ENCODE measurements at places on chromosomes 11 and 22.

DNA sequence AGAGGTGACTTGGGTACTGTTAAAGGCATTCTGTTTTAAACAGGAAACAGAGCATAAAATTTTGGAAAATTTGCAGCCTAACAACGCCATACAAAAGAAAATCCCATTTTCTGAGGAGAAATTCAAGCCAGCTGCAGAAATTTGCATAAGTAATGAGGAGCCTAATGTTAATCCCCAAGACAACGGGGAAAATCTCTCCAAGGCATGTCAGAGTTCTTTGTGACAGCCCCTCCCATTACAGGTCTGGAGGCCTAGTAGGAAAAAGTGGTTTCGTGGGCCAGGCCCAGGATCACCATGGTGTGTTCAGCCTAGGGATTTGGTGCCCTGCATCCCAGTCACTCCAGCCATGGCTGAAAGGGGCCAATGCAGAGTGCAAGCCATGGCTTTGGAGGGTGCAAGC is 1333.1 kb upstream of the TENM4 start:
- DNase-seq, result no peak

GRCh38 chr22:33314316-33314715 is 256.1 kb upstream of the SYN3 start:
- no peak for DNase-seq

- DNase-seq, result no peak
Observed at GRCh38 chr11:122647736-122648275, 7.7 kb upstream of the UBASH3B start.

DNA sequence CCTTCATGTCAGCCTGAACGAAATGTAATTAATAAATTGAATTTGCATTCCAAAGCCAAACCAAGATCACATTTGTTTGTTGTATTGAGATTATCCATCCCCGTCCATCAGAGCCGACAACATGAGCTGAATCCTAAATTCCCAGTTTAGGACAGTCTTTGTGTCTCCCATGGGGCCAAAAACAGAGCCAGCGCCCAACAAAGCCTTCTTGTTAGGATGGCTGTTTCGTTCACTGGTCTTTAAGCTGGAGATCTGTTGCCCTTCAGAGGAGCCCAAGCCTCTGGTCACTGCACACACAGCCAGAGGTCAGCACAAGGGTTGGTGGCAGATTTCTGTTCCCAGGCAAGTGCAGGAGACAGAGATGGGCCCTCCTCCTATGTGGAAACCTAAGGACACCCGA is 25.8 kb downstream of the DSCAML1 start:
- DNase-seq, result no peak

DNA sequence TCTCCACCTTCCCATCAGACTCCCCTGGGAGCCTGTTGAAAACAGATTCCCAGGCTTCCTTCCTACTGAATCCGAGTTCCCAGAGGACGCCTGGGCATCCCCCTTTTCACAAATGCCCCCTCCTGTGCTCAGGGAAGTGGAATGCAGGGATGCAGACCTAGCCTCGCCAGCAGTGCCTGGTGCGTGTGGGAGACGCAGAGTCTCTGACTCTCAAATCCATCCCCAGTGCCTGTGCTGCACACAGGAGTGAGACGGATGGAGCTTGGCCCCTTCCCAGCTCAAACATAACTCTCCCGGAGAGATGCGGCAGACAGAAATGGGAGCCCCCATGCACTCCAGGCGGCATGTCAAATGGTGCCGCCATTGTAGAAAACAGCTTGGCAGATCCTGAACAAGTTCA is 62.6 kb downstream of the CTTN start:
- DNase-seq, result no peak

GRCh38 chr11:126450806-126451205 is 95.3 kb downstream of the ST3GAL4 start:
- no peak for DNase-seq

DNA sequence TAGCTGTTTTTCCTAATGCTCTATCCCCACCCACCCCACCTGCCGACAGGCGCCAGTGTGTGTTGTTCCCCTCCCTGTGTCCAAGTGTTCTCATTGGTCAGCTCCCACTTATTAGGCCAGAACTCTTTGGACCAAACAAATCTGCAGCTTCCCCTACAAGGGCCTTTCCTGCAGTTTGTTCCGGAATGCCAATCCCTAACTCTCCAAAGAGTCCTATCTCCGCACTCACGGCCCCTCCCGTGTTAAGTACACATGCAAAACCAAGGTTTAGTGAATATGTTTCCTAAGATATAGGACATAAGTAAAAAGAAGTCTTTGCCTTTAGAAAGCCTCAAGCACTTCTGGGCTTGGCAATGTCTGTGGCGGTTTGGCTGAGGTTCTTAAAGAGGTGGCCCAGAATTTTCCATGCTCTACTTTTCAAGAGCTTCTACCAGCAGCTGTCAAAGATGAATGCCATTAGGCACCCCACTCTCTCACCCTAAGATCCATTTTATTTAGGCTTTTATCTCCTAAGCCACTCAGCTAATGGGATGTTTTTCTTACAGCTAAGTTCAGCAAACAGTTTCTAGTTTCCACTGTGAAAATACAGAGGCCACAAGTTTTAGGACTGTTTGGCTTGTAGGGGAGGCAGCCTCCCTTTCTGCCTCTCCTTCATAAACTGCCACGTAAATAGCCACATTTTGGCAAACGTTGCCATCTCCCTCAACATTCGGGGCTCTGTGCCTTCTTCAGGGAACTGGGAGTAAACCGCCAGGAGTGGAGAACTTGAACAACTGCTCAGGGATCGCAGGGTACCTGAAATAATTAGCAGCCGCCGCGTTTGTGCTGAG is 1.6 kb downstream of the CD59 start:
- DNase-seq, result no peak

GRCh38 chr22:23182309-23183060 is 2.2 kb downstream of the BCR start:
- no peak for DNase-seq

DNA sequence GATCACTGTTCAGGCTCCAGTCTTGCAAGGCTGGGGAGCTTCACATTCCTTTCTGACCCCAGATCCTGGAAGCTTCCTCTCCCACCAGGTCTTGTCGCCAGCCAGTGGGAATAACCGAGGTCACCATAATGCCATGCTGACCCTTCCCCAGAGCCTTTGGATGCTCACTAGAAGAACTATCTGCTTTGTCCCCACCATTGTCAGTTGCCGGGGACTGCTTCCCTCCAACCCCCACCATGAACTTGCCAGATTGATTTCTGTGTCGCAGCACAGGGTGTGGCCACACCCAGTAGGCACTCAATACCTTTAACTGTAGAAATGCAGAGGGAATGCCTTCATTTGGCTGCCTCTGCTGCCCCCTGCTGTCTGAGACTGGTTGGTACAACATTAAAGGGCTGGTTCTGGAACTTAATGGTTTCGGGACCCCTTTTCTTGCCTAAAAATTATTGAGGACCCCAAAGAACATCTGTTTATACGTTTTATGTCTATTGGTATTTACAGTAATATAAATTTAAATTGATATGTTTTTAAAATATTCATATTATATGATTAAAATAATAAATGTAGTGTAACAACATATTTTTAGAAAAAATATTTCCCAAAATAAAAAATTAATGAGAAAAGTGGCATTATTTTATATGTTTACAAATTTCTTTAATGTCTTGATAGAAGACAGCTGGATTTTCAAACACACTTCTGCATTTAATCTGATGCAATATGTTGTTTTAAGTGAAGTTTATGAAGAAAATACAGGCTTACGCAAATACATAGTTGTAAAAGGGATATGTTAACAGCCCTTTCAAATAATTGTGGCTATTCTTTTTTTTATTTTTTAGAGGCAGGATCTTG is 6.7 kb upstream of the GDPD5 start:
- DNase-seq, result no peak

DNA sequence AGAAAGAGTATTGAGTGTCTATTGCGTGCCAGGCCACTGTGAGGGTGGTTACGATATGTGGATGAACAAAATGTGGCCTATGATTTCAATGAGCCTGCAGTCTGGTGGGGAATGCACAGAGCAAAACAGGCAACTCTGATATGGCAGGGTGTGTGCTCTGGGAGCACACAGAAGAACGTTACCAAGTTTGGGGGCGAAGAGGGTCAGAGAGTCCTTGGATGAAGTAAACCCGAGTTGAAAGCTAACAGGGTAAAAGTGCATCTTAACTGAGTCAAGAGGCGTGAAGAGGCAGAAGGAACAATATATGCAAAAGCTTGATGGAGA is 258 bp downstream of the CFAP68 start:
- no peak for DNase-seq

- DNase-seq, result no peak
Observed at GRCh38 chr11:131688048-131688693, 317.8 kb downstream of the NTM start.

- no peak for DNase-seq
Observed at GRCh38 chr11:112051768-112052167, 22.0 kb downstream of the PIH1D2 start.

DNA sequence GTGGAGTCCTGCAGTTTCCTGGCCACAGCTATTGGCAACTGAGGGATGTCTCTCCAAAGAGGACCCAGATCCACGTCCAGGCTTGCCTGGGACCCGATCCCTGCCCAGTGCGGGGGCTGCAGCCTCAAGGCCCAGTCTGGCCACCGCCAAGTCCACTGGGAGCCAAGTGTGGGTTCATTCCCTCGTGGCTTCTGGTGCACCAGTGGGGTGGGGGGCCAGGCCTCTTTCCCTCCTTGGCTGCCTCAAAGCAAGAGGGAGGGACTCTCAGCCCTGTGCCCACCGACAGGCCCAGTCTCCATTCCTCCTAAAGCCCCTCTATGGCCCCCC is 13.3 kb upstream of the PIM3 start:
- DNase-seq, result no peak

GRCh38 chr11:13923182-13923581 is 39.3 kb upstream of the SPON1 start:
- DNase-seq, result no peak

DNA sequence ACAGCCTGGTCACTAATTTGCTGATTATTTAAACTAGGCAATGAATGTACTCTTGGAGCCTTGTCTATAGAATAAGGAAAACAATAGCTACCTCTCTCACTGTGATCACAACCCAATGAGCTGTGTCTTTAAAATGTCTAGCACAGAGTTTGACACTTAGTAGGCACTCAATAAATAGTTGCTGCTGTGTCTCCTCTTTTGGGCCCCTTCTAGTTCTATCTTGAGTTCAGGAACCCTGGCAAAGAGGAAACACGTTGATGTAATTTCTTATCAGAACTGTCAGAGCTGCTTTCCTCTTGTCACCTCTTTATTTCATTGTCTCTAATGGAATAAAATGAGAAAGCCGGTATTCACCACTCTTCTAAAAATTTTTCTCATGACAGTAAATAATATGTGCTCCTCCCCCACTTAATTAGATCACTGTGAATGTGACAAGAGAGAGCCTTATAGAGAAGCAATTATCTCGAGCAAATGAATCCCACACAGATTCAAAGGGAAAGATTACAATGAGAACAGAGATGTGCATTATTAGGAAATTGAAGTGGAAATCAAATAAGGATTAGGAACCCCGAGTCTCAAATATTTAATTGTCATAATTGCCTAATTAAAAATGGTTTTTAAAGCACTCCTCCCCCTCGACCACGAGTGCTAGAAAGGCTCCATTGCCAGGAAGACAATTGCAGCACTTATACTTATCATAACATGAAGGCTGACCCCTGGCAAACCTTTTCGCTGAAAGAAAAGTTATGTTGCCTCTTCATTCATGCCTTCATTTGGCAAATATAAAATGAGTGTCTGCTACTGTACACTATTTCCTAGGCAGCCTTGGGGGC is 175.0 kb upstream of the BDNF start:
- no peak for DNase-seq

DNA sequence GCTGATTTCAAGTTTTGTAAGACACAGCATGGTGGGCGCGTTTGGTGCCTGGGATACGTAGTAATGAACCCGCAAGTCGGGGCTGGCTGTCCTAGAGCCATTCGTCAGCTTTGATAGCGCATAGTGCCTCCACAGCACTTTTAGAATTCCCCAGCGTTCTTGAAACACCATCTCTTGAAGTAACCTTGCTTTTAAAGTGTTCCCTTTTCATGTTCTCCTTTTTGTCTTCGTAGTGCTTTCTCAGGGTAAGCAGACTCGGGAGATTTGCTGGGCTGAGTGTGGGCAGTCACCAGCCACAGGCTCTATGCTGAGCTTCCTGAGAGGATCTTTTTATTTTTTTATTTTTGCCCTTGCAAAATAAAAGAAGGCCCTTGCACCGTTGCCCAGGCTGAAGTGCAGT is 39.6 kb upstream of the CTTN start:
- DNase-seq, result no peak

GRCh38 chr11:102676084-102676483 is 29.5 kb downstream of the MMP27 start:
- DNase-seq, result no peak

- peak; percentile 80 for DNase-seq
Observed at GRCh38 chr11:122069707-122070360, 46.2 kb downstream of the BLID start.

- no peak for DNase-seq
Observed at GRCh38 chr22:45238957-45239680, 1.6 kb downstream of the KIAA0930 start.

DNA sequence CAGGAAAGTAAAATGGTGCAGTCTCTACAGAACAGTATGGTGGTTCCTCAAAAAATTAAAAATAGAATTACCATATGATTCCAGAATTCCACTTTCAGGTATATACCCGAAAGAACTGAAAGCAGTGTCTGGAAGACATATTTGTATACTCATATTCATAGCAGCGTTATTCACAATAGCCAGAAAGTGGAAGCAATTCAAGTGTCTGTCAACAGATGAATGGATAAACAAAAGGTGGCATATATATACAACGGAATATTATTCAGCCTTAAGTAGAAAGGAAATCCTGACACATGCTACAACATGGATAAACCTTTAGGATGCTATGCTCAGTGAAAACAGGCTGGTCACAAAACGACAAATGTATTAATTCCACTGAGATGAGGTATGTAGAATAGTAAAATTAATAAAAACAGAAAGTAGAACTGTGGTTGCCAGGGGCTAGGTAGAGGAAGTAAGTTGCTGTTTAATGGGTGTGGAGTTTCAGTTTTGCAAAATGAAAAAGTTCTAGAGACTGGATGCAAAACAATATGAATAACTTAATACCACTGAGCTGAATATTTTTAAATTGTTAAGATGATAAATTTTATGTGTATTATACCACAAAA is 14.5 kb downstream of the SAA1 start:
- no peak for DNase-seq

- peak; percentile 1 for DNase-seq
Observed at GRCh38 chr11:81725701-81726100, 1008.0 kb downstream of the FAM181B start.

DNA sequence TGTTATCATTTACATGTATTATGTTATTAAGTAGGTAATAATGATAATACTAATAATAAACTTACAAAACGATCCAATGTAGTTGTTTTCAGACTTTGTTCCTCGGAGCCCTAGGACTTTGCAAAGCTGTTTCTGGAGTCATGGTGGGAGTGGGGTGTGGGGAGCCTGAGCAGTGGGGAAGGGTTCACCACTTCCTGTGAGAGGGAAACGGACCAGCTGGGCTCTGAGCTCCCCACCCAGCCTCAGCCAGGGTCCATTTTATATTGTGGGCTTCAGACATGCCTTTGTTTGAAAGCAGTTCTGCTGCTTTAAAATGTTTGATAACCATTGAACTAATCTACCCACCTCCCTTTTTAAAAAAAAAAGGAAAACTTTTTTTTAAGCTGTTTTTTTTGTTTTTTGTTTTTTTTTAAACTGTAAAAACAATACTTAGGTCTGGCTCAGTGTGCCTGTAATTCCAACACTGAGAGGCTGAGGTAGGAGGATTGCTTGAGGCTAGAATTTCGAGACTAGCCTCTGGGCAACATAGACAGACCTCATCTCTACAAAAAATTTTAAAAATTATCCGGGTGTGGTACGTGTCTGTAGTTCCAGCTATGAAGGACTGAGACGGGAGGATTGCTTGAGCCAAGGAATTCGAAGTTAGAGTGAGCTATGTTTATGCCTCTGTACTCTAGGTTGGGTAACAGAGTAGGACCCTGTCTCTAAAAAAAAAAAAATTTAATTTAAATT is 7.0 kb downstream of the SERPING1 start:
- DNase-seq, result no peak

Measured in GM04504 (cell line).